ENCODE measurements at places on chromosomes 3 and 15.

GRCh38 chr15:60083318-60083717, 79.2 kb downstream of the FOXB1 start:
- DNase-seq, result no peak

DNA sequence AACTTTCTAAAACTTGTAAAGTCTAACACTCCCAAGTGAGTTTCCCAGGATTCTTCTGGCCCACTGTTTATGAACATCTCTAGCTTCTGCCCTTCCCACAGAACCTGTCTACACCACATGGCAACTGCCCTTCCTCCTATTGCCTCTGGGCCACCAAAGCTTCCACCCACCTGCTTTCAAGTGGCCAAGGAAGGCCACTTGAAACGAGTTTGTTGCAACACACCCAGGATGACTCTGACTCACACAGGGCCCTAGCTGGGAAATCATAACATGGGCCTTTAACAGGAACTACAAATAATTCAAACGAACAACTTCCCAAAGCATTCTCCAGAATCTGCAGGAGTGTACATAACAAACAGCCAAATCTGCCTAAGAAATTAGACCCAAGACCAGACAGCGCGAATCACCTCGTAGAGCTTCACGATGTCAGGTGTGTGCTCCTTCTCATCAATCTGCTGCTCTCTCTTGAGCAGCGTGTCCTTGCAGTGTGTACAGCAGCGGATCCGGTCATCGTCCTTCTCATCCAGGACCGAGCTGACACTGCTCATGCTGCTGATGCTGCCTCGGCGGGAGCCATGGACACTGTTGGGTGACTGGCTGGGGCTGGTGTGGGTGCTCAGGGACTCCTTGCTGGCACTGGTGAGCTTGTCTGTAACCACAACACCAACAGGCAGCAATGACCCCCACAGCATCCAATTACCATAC, 16.8 kb downstream of the RBSN start:
- DNase-seq, result no peak

GRCh38 chr3:37295925-37296324, 121.5 kb upstream of the LRRFIP2 start:
- DNase-seq, result no peak

- DNase-seq, result no peak
Observed at GRCh38 chr3:5298453-5298852, 110.9 kb downstream of the EDEM1 start.

DNA sequence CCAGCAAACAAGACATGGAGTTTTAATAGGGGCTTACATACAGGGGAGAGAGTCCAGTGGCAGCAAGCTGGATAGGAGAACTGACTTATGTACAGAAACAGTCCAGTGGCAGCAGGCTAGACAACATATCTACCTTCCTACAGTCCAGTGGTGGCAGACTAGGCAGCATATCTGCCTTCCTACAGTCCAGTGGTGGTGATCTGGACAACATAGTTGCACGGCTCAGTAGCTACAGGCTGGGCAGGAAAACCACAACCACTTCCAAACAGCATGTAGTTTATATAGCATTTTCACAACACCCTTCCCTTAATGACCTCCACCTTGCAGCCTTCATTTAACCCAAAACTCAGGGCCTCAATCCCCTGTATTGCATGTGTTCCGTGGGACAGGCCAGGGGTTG, 181.3 kb upstream of the EIF1B start:
- no peak for DNase-seq

- no peak for DNase-seq
Observed at GRCh38 chr3:118909763-118910162, 124.9 kb downstream of the IGSF11 start.

GRCh38 chr3:29291260-29291981, 10.6 kb downstream of the RBMS3 start:
- DNase-seq, result no peak

Data from activated T-helper 1 cell treated with anti-CD3 and anti-CD28 coated beads, Interleukin-2, amount 50 U/mL, for 16 hours (primary cell).